ENCODE measurements at places on chromosomes 16 and 17.

DNA sequence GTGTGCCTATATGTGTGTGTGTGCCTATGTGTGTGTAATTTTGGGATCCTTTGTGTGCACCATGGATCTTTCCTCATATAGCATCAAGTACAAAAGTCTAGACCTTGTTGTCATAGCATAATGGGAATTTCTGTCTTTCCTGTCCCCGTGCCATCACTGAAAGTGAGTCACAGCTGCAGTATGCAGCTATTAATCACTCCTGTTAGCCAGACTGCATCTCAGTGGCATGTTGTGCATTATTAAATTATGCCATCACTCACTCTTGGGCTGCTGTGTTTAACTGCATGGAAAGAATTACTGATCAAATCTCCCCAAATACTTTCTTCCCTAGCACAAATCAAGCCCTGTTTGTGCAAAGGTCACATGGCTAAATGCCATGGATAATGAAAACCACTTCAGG lies 92.4 kb downstream of the CBLN1 start:
- no peak for DNase-seq

GRCh38 chr16:56830669-56831068 lies 34.3 kb upstream of the SLC12A3 start:
- DNase-seq: no peak

DNA sequence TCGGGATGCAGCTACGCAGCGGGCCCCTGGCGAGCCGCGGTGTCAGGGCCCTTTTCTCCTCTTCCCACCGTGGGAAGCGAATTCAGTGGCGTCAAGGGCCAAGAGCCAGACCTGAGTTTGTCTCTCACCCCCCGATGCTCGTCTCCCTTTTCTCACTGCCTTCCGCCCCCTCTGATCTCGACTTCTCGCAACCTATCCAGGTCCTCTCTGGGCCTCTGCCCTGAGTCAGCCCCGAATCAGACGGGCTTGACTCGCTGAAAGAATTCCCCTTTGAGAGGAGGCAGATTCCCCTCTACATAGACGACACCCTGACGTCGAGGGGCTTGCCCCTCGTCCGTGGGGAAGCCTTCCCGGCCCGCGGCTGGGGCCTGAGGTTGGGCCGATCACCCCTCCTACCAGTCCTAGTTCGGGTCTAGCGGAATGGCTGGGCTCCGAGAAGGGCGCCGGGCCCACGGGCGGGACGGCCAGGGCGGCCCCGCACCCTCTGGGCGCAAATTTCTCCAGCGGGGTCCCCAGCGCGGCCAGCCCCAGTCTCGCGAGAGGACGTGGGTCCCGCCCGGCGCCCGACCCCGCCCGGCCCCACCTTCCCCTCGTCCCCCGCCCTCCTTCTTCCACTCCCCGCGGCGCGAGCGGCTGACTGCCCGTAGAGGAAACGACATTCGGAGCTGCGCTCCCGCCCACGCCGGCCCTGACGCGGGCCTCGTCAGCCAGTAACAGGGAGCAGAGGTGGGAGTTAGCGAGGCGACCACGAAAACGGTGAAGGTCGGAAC lies at the start of gene GGNBP2:
Gene GGNBP2 (plus strand): TSS at position 613 of the 770 bp plus-strand sequence. CDS start 806 bp downstream, outside the sequence.
- DNase-seq: peak; percentile 96

- peak; percentile 58 for DNase-seq
Measured at GRCh38 chr17:4739122-4740024, at the start of the genes CXCL16 and ZMYND15. CXCL16 (minus strand) TSS chr17:4739928; CDS start chr17:4739339, 589 bp downstream. ZMYND15 (plus strand) TSS chr17:4739833; CDS start chr17:4740549, 716 bp downstream.

GRCh38 chr16:70160821-70161220 lies 12.8 kb upstream of the CLEC18C start:
- no peak for DNase-seq

DNA sequence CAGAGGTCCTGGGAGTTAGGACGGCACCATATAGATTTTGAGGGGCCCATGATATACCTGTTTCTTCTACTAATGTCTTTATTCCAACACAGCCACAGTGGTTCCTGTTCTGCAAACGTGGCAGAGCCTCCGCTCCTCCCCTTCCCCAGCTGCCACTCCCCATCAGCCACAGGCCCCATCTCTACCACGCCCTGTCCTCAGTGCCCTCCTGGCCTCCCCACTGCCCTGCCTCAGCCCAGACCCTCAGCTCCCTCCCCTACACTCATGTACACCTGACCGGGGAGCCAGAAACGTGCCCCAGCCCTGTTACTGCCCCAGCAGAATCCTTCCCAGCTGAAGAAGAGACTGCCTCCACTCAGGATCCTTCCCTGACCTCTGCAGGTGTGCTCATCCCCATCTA lies 11.9 kb upstream of the RBFOX3 start:
- DNase-seq: peak; percentile 3

DNA sequence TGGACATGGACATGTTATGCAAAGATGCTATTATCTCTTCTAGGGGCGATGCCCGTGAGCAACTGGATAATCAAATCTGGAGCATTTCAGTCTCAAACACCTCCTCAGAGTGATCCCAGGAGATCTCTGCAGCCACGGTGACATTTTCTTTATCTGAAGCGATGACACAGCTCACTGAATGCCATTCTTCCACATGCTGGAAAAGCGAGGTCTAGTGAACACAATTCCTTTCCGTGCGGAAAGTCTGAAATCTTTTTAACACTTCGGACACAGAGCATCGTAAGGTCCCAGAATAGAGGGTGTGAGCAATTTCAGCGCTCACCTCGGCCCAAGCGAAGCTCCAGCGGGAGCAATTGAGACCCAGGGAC lies 531 bp upstream of the HASPIN start:
- DNase-seq: no peak

DNA sequence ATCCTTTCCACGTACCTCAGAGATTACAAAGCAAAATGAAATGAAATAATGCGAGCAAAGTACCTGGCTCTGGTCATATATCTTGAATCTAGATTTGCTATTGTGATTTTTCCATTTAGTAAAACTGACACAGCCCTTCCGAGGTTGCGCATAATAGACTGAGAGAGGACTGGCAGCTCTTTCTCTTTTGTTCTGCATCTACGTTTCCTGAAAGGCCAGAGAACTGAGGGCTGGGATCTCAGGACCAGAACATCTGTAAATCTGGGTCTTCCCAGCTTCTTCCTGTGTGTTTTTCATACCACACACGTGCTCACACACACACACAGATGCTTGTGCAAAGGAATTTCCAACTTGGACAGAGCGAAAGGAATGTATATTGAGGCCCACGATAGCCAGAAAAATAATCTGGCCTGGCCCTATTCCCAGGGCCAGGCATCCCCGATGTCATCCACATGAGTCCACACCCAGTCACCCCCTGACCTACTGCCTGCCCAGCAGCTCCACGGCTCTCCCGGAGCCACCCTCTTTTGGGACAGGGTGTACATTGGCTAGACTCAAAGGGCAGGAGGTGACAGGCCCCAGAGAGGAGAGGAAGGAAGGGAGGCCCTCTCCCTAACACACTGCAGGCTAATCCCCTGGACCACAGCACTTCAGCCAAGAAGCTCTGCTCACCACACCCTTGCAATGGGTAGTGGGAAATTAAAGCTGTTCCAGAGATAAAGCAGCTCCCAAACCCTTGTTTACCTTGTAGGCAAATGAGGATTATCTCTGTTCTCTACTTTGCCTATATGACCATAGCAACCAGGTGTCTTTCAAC lies 41.8 kb downstream of the NOL11 start:
- DNase-seq: no peak

DNA sequence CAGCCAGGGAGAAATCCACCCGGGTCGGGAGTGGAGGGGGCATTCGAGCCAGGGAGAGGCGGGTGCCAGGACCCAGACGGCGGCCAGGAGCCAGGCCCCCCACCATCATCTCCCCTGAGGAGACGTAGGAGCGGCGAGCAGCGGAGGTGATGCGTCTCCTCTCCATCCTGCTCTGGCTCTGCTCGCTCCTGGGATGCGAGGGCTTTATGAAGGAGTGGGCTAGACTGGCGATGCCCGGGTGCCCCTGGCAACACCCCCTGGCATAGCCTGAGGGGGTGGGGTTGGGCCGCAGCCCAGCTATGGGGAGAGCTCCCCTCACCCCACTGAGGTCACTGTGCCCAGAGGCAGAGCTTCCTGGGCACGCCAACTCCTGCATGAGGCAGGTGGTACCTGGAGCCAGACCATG lies at the start of gene GFAP:
Gene GFAP (minus strand): TSS at position 180 of the 406 bp plus-strand sequence. CDS start 14 bp downstream, at position 166.
- DNase-seq: no peak

DNA sequence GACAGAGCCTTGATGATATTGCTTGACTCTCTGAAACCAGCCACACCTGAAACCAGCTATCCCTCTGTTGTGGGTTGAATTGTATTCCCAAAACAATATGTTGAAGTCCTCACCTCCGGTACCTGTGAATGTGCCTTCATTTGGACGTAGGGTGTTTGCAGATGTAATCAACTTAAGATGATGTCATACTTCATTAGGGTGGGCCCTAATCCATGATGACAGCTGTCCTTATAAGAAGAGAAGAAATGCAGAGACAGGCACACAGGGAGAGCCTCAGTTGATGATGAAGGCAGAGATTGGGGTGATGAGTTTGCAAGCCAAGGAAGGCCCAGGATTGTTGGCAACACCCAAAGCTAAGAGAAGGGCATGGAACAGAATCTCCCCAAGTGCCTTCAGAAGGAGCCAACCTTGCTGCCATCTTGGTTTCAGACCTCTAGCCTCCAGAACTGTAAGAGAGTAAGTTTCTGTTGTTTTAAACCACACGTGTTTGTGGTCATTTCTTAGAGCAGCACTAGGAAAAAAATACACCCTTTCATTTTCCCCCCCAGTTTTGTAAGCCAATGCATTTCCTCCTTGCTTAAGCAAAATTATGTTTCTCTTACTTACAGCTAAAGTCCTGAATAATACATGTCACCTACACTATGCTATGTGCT lies 29.4 kb upstream of the MYH10 start:
- DNase-seq: no peak

- DNase-seq: no peak
Measured at GRCh38 chr16:6827267-6827666, 505.4 kb upstream of the RBFOX1 start.

DNA sequence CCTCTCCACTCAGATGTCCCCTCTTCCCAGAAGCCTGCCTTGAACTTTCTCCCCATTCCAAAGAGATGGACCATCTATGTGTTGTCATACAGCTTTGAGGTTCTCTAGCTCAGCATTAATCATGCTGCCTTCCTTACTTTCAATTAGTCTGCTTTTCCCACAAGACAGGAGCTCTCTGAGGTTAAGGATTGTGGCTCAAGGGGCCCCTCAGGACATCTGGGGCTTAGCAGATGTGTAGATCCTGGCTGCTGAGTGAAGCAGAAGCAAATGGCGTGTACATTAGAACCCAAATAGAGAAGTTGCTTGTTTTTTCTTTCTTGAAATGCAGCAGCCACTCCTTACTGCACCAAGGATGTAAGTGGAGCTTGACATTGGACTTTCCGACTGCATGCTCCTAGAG lies 330.5 kb upstream of the TNRC6C start:
- DNase-seq: no peak

GRCh38 chr17:3754458-3755334 lies 31.0 kb downstream of the HASPIN start:
- peak; percentile 72 for DNase-seq

- DNase-seq: no peak
Measured at GRCh38 chr17:44002141-44002848, 2.1 kb upstream of the NAGS start.

DNA sequence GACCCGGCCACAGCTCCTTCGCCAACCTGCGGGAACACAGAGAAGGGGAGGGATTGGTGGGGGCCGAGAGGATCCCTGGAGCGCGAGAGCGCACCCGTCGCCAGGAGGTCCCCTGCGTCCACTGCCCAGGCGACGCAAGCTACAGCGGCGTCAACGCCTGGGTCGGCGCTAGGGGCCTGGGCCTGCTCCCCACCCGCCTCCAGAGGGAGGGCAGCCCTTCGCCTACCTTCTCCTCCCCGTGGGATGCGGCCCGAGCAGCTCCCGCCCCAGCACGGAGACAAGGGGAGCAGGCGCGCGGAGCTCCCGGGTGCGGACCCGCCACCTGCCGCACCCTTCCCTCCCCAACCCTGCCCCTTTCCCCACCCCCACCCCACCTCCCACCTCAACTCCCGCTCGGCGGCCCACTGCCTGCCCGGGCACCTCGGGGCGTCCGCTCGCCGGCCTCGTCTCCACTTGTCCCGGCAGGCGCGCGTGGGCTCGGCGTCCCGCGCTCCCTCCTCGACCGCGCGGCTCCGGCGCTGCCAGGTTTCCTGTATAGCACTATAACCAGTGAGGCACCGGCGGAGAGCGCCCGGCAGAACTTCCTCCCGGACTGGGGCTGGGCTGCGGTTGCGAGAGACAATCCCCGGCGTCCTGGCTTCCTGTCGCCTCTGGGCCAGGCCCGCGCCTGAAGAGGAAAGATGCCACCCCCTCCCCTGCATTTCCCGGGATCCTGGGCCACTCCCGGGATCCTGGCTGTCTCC lies 119.1 kb upstream of the SMURF2 start:
- DNase-seq: peak; percentile 42

- peak; percentile 75 for DNase-seq
Measured at GRCh38 chr16:578870-579405, 9.2 kb downstream of the PIGQ start.

- DNase-seq: peak; percentile 42
Measured at GRCh38 chr16:1125471-1125870, 27.4 kb upstream of the CACNA1H start.

- no peak for DNase-seq
Measured at GRCh38 chr17:42695500-42695899, 13.2 kb downstream of the CNTNAP1 start.

DNA sequence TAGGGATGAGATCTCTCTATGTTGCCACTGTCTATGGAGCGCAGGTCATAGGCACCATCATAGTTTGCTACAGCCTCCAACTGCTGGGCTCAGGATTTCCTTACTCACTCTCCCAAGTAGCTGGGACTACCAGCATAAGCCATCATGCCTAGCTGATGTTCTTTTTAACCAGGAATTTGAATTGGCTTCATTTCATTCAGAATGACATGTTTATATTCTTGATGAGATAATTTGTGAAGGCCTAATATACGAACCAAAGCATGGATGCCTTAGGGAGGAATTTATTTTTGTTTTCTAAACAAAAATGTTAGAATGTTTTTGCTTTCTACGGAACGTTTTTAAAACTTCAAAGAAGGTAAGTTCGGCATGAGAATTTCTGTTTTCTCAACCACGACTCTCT lies 71.6 kb downstream of the HS3ST3B1 start:
- DNase-seq: no peak

DNA sequence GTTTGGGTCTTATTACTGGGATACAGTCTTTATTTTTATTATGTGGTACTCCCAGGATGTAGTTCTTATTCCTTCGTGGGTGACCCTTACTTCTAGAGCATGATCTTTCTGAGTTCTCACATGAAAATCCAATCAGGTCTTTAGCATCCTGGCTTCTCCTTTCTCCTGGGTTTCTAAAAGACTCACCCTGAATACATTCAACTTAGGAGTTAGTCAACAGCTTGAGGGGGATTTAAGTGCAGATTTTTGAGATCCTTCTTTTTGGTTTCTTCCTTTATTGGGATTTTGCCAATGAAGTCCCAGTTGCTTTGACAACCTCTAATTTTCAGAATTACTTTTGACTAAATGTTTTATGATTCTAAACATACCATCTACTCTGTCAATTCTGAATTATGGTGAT lies 68.2 kb downstream of the SIAH1 start:
- DNase-seq: no peak

DNA sequence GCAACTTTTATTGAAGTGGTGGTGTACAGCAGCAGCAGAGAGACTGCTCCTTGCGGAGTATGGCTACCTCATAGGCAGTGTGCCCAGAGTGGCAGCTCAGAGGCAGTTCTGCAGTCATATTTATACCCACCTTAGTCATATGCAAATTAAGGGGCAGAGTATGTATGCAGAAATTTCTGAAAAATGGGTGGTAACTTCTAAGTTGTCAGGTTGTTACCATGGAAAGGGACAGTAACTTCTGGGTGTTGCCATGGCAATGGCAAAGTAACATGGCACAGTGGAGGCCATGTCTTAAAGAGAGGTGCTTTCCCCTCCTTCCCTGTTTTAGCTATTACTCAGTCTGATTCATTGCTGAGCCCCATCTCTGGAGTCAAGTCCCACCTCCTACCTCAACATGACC lies 53.4 kb downstream of the MEOX1 start:
- peak; percentile 36 for DNase-seq
